ENCODE measurements at places on chromosomes 11 and 22.

DNA sequence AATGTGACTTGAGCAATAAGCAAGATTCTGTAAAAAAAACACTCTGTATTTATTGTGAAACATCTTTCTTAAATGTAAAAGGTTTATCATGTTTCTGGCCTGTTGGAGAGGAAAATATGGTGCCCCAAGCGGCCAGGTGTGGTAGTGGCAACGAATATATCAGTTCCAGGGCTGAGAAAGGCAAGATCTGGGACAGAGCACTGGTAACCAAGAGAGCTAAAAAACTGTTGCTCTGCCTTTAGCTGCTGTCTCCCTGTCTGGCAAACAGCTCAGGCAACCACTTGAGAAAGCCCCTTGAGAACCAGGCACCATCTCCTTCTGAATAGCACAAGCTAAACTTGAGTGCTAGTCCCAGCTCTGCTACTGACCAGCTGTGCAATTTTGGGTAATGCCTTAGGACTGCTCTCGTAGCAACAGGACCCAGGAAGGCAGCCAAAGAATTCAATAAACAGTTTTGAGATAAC, 129.9 kb downstream of the KCNC1 start:
- DNase-seq = no peak

GRCh38 chr11:11717064-11717725, 95.4 kb upstream of the GALNT18 start:
- DNase-seq = no peak

DNA sequence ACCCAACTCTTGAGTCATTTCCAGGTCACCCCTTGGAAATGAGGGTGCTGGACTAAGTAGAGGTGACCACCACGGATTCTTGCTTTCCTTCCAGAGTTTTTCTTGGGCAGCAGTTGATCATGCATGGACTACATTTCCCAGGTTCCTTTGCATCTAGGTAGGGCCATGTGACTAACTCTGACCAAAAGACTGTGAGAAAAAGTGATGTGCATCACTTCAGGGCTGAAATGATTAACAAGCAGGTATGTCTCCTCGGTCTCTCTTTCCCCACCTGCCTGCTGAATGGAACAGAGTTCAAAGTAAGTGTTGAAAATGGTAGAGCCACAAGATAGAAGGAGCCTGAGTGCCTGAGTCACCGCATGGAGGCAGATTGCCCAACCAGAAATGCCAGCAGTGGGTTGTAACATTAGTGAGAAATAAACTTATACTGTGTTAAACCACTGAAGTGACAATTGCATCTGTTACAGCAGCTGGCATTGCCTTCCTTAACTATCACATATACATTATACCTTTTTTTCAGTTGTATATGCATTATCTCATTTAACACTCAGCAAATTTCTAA, 113.5 kb downstream of the MN1 start:
- DNase-seq = no peak

DNA sequence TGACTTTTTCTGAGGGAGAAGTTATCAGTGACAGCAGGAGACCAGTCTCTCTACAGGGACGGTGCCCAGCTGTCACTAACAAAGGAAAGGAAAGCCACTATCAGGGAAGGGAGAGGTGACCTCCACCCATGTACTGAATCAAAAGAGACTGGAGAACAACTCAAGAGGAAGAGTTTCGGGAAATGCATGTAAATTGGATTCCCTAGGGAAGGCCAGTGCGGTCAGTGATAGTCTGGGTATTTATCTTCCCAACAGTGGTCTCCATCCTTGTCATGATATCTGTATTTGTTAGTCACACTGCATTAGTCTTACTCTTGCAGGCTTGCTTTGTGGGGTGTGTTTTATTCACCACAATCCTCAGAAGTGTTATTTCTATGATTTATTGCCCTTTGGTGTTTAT, 193.4 kb upstream of the KIRREL3 start:
- DNase-seq = no peak

DNA sequence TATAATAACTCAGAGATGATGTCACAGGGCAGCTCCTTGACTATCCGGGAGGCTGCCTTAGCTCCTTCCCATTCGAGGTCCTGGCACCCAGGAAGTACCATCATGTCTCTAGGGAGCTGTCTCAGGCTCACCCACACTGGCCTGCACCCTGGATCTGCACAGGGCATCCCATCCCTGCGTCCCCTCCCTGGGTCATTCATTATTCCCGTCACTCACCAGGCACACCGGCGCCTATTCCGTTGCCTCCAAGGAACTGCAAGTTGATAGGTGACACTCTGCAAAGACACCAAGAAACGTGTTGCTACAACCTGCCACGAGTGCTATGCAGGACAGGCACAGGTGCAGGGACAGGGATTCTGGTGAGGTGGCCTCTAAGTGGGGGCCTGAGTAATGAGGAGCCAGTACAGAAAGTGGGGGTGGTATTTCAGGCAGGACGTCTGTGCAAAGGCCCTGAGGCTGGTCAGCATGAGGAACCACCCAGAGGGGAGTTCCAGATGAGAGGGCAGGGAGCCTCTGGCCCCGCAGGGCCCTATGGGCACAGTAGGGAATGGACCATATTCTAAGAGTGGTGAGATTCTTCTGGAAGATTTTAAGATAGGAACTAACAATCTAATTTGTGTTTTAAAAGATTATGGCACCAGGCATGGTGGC, 71.6 kb upstream of the SHANK2 start:
- no peak for DNase-seq

DNA sequence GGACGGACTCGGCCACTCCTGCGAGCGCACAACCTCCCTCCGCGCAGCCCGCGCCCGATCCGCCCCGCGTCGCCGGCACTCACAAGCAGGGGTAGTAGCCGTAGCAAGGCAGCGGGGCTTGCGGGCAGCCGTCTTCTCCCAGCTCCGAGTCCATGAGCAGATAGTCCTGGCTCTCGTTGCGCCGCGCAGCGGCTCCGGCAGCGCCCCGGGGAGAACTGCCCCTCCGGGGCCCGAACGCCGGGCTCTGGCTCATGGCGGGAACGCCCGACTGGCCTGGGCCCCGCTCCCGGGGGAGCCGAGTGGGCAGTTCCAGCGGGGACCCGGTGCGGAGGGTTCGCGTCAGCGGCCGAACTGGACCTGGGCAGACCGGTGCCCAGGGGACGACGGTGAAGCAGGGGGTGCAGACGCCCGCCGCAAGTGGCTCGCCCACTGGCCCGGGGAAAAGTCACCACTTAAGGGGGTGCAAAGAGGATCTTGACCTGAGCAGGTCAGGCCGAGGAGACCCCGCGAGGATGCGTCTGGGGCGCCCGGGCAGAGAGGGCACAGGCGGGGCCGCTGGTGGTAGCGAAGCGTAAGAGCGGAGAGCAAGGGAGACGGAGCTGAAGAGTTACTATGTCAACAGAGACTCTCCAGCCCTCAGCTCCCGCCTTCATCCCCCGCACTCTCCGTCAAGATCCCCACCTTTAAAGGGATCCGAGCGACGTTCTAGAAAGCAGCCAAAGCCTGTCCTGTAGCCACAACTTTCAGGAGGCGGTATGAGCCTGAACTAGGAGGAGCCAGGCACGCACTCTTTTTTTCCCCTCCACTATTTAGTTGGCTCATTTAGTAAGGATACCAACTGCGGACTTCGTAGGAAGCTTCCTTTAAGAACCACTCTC, at the start of gene TRPC6:
Gene TRPC6, minus strand, starts transcription at position 757 of the 878 bp plus-strand sequence. Its CDS starts 504 bp downstream, at position 253.
- no peak for DNase-seq

GRCh38 chr11:112160091-112160848, 3.6 kb downstream of the IL18 start:
- DNase-seq = no peak

DNA sequence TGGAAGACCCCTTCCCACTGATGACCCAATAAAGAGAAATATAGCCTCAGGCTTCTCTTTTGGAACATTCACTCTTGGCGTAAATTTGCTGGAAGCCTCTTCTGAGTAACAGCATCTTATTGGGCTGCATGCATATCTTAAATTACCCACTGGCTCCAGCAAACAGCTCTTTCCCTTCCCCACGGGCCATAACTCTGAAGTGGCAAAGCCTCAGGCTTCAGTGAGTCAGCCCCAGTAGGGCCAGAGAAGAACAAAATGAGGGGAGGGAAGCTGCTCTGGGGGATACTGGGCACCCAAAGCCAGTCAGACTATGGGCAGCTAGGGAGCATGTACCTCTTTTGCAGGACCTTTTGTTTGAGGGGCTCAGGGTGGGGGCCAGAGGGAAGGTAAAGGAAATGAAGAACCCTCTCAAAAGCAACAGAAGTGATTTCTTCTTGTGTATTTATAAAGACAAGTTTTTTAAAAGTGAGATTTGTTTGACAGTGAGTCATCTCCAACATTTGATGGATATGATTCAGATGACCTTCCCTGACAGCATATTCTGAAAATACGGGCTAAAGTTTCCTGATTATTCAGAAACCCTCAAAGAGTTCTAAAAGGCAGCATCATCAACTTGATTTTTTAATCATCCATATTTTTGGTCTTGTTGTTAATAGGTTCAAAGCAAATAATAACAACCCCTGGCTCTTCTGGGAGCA, 203.4 kb downstream of the KIF18A start:
- DNase-seq = no peak

DNA sequence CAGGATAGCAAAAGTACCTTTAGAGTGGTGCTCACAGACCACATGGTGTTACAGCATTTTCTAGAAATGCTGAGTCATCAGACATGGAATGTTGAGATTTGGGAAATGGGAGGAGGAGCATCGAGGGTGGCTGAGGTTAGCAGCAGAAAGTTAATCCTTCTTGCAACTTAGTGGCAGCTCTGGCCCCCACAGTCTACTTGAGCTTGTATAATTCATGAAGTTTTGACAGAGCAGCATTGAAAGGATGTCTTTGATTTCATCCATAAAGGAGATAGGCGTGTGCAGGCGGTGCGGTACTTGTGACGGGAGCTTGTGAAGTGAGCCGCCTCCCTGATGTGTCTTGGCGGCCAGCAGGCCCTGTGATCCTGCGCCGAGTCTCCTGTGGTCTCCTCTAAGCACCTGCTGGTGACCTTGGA, 330.5 kb downstream of the TBC1D22A start:
- DNase-seq = no peak

- no peak for DNase-seq
Measured at GRCh38 chr22:19522190-19522880, 1.9 kb downstream of the CLDN5 start.
